ENCODE measurements at places on chromosomes 5 and 9. TPM values are rescaled to one million over a fixed set of nuclear protein-coding genes. Genes with fewer than 3 reads are reported as not detected.

C9orf153 gene
- not detected for total RNA-seq

THBS4 gene
- total RNA-seq, result 0.76 TPM

BTNL8 gene
- total RNA-seq, result 0.12 TPM

DENND1A gene
- total RNA-seq, result 21.3 TPM

OTULINL gene
- 20.8 TPM for total RNA-seq

SMAD5 gene
- 10.4 TPM for total RNA-seq

ORM2 gene
- total RNA-seq, result not detected

TAF11L9 gene
- not detected for total RNA-seq

- DNase-seq, result no peak
Observed at GRCh38 chr5:72296256-72296655, 23.8 kb downstream of the MRPS27 start.

DNA sequence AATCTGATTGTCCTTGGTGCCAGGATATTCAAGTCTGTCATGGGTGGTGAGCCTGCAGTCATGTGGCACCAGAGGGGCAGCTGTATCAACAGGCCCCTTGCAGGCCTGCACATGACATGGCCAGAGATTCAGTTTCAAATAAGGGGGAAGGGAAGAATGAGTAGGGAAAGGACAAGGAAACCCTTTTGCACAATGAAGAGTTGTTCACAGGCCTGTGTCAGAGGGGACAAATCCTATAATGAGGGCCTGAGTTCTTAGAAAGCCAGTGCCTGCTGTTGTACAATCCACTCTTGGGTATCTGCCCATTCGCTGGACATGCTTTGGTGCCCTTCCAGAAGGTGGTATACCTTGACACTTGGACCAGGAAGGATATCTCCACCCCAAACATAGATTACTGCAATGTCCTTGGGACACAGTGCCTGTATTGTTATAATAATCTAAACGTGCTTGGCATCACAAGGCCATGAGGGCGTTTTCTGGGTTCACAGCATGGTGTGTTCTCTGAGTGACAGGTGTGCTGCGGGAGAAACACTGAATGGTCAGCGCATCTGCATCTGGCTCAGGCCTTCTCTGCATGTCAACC is 1.9 kb upstream of the TMEM171 start:
- DNase-seq, result no peak

DNA sequence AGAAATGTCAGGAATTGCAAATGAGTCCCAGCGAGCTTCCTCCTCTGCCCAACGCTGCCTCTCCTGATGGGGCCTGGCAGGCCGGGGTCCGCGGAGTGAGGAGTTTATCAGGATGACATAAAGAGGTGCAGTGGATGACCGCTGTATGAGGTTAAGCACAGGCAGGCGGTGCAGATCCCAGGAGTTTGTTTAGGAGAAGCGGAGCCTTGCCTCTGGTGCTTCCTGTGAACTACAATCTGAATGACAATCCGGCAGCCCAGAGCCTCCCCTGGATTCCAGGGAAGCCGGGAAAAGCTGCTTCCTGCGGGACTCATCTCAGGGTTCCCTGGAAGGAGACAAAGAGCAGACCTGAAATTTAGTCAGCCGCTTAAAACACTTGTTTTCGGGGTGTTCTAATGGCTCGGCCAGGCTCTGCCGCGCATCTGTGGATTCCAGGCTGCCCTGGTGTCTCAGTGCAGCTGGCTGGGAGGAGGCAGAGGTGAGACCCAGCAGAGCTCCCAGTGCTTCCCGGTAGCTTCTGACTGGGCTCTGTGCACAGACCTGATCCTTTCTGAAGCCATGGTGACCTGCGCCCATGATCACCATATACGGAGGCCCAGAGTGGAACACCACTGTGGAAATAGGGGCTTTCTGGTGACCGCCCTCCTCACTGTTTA is 69.8 kb upstream of the IRX4 start:
- DNase-seq, result no peak

GRCh38 chr5:57340681-57341080 is 141.9 kb downstream of the ACTBL2 start:
- DNase-seq, result no peak

DNA sequence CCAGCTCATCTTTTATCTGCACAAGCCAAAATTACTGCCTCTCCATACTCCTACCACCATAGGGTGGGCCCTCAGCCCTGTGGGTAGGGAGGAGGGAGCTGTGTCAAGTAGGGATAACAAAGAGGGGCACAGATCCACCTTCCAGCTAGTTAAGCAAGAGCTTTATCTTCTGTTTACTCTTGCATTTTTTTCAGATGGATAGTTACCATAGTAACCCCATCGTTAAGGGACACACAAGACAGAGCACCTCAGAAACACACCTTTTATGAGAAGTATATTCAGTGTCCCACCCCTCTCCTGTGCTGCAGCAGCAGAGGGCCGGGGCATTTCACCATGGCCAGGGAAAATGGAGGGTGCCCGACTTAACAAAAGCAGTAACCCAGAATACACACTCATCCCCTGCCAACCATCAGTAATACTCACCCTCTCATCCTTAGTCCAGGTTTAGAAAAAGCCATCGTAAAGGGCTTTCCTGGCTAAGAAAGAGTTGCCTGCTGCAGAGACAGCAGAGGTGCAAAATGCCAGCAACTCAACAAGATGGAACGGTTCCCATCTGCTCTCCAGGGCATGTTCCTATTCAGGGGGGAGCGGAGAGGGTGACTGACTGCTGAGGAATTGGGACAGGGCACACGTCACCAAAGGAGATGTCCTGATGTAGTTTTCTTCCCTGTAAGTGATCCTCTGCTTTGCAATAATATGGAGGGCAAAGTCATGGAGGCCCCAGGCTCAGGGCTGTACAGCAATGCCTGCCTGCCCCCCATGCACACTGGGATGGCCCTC is 25.1 kb downstream of the MACROH2A1 start:
- DNase-seq, result no peak

- DNase-seq, result no peak
Observed at GRCh38 chr9:126055381-126055985, 271.1 kb upstream of the MVB12B start.

GRCh38 chr9:107284636-107285035 is 1.6 kb downstream of the RAD23B start:
- no peak for DNase-seq

- peak; percentile 82 for DNase-seq
Observed at GRCh38 chr9:135499326-135500070, 984 bp upstream of the MRPS2 start.

DNA sequence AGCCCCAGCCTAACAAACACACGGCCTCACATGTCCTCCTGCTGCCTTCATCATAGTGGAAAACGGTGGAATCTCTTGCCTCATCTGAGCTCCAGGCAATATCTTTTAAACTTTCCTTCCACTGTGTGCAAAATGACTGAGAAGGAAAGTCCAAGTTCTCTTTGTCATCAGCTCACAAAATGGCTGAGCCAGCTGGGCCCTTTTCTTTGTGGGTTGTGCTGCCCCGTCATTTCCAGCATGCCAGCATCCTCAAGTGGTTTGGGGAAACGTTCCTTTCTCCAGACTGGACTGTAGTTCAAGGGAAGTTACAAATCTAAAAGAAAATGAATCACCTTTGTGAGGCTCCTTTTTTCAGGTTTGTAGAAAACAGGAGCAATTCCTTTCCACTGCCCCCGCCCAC is 171.1 kb upstream of the FSTL4 start:
- DNase-seq, result no peak

DNA sequence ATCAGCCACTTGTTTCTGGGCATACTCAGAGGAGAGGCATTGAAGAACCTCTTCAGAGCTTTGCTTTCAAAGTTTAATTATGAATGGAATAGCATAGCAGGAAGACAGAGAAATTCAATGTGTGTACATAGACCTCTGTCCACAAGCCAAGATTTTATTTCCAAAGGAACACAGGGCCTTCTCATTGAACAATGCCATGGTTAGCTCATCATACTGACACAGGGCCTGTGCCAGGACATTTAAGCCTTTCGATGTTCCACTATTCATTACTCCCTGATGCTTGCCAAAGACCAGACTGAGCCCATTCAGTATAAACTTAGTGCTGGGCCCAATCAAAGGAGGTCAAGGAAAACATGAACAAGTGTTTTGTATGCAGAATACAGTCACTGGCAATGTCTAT is 280.8 kb downstream of the FBXL17 start:
- no peak for DNase-seq

DNA sequence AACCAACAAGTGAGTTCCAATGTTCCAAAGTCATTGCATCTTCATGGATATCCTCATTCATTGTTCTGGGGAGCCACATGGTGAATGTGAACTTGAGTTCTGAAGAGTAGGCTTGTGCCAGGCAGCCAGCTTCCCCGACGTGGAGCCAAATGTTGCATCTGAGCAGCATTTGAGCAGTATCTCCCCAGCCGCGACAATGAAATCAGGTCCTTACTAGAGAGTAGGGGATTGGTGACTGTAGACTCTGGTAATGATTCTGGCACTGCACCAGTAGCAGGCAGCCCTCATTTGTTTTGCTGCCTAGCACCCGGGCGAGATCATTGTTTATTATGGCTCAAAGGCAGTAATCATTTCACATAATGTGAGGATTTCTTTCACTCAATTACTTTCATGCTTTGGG is 451.4 kb upstream of the C9orf72 start:
- DNase-seq, result no peak

DNA sequence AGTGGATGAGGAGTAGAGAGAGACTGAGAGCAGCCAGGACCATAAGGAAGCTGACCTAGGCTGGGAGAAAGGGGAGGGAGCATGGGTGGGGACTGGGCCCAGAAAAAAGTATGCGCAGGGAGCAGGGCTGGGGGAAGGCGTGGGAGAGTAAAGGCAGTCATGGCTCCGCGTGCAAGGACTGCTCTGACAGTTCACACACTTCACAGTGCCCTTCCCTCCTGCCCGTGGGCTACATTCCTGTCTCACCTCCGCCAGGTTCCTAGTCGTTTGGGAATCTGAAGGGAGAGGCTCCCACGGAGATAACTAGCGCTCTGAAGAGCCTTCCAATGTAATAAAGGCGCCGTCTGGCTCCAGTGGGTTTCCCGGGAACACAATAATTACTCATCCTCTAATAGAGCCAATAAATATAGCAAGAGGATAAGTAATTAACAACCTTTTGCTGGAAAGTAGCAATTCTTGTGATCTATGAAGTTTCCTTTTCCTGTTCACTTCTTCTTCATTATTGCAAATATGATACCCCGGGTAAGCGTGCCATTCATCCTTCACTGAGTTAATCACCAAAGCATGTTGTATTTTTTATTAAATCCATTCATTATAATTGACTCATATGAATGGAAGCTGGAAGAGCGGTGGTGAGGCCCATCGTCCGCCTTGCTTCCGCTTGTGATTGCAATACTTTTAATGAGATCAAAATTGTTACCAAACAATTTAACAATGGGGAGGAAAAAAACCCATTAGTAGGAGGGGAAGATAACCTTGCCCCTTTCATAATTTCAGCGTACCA is 39.3 kb downstream of the TTLL11 start:
- no peak for DNase-seq

GRCh38 chr5:138468133-138468965 is 3.1 kb downstream of the EGR1 start:
- no peak for DNase-seq

DNA sequence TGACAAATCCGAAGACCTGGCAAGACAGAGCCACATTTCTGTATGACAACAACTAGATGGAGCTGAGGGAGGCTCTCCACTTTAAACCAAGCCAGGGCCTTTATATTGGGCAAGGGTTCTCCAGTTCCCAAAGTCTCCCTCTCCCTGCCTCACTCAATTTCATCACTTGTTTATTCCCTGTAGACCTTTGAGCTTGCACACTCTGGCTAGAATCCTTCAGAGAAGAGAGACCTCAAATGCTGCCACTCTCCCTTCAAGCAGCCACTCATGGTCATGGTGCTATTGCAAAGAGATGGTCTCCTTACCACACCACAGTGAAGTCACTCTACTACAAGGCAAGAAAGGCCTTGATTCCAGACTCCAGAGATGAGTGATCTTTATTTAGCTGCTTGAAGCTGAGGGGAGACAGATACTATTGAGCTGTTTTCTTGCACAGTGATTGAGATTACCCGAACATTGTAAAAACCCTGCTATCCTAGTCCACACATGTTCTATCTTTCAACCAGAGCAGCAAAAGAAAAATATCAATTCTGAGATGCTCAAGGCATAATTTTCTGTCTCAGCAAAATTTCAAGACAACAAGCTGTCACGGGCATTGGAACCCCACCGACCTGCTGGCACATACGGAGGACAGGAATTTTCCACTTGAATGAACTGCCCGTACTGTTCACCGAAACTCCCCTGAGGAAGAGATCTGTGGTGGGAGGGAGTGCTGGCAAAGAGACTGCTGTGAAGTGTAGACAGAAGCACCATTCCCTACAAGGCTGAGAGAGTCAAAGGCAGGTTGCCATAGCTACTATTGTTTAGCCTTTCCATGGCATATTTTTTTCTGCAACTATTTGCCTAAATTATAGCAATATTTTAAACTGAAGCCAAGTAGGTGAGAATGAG is 81.1 kb downstream of the CDO1 start:
- DNase-seq, result no peak

DNA sequence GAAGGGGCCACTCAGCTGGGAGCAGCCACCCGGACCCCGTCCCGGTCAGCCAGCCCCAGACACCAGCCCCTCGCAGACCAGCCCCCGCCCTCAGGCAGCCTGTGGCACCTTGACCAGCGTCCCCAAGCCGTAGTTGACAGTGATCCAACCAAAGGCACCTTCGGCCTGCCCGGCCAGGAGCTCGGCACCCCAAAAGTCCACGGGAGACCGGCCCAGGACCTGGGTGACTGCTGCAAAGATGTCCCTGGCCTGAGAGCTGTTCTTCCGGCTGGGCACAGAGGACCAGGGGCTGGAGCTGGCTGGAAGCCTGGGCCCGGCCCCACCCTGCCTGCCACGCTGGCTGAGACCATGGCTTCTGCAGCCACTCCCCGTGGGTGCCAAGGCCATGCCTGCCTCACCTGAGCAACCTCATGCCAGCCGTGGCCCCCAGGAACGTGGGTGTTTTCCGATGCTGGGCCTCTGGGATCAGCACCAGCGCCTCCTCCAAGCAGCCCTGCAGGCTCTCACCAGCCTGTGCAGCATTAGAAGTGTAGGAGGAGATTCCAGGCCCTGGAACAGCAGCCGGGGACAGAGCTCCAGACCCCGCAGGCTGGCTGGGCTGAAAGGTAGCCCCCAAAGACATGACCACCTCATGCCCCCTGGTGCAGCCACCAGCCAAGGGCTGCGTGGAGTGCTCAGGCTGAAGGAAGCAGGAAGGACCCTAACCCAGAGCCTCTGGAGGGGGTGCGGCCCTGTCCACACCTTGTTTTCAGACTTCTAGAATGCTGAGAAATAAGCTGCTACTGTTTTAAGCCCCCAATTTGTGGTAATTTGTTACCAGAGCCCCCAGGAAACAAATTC is 4.2 kb downstream of the ENTPD8 start:
- no peak for DNase-seq
